ENCODE measurements at places on chromosomes 7 and 10. TPM values are rescaled to one million over a fixed set of nuclear protein-coding genes. Genes with fewer than 3 reads are reported as not detected.

ITPRID1 gene
- not detected for total RNA-seq

POU6F2 gene
- 0.69 TPM for total RNA-seq

SFXN4 gene
- 10.8 TPM for total RNA-seq

RASSF4 gene
- total RNA-seq = 15.5 TPM

CTBP2 gene
- 47.3 TPM for total RNA-seq

NFE2L3 gene
- total RNA-seq = 1.8 TPM

BTBD16 gene
- 0.14 TPM for total RNA-seq

MNX1 gene
- total RNA-seq = not detected

AFAP1L2 gene
- total RNA-seq = 7.9 TPM

COBL gene
- 0.46 TPM for total RNA-seq

SPRN gene
- 0.14 TPM for total RNA-seq

KNDC1 gene
- 0.37 TPM for total RNA-seq

LRRN3 gene
- 1.3 TPM for total RNA-seq

NKX2-3 gene
- not detected for total RNA-seq

SPDYE6 gene
- total RNA-seq = not detected

CTAGE4 gene
- total RNA-seq = 0.29 TPM

RADIL gene
- 4.3 TPM for total RNA-seq

CALHM3 gene
- not detected for total RNA-seq

C10orf67 gene
- not detected for total RNA-seq

CFAP70 gene
- total RNA-seq = 0.76 TPM

EBLN1 gene
- total RNA-seq = not detected

PLEKHS1 gene
- total RNA-seq = not detected

GFRA1 gene
- 16.4 TPM for total RNA-seq

MOGAT3 gene
- total RNA-seq = not detected

All from posterior vena cava (tissue), 2 donors.